Urinary bladder (tissue), 4 donors: ENCODE measurements at places on chromosomes 6 and 20. TPM values are rescaled to one million over a fixed set of nuclear protein-coding genes. Genes with fewer than 3 reads are reported as not detected.

The SESN1 gene
- total RNA-seq: 67.2 TPM

The CST5 gene
- not detected for total RNA-seq

The RSPO4 gene
- total RNA-seq: not detected

The C6orf141 gene
- total RNA-seq: 3.1 TPM

The XKR7 gene
- 0.05 TPM for total RNA-seq

The CTCFL gene
- not detected for total RNA-seq

The DDX39B gene
- 271 TPM for total RNA-seq

The ZFP57 gene
- total RNA-seq: not detected

The KIF3B gene
- total RNA-seq: 21.1 TPM

The SLC22A16 gene
- 0.63 TPM for total RNA-seq

The RGS17 gene
- total RNA-seq: 6.6 TPM

The SCGN gene
- total RNA-seq: 0.21 TPM

The GPLD1 gene
- 4.8 TPM for total RNA-seq

The GRM4 gene
- 0.11 TPM for total RNA-seq

The SLC13A3 gene
- total RNA-seq: 5.4 TPM

The CDK5RAP1 gene
- total RNA-seq: 16.5 TPM

The FAXC gene
- total RNA-seq: 19.4 TPM

The TULP4 gene
- 293 TPM for total RNA-seq

The GINM1 gene
- 80.8 TPM for total RNA-seq

The RIPPLY2 gene
- total RNA-seq: 0.26 TPM

The RIPOR2 gene
- total RNA-seq: 14.1 TPM

The PTGIS gene
- 118 TPM for total RNA-seq

The PLEKHG1 gene
- total RNA-seq: 39.5 TPM

The OR2H2 gene
- total RNA-seq: not detected

The MTFR2 gene
- 1.6 TPM for total RNA-seq

The SOD2 gene
- total RNA-seq: 103 TPM

The DNAH8 gene
- total RNA-seq: 1.5 TPM

The FAM135A gene
- total RNA-seq: 100 TPM
